Dorsolateral prefrontal cortex (tissue), 122 donors: ENCODE measurements at places on chromosomes 5 and 9. TPM values are rescaled to one million over a fixed set of nuclear protein-coding genes. Genes with fewer than 3 reads are reported as not detected.

SLC34A1 gene
- total RNA-seq = not detected

INSYN2B gene
- total RNA-seq = 8.9 TPM

MTX3 gene
- total RNA-seq = 34.6 TPM

TAF1L gene
- not detected for total RNA-seq

TLX3 gene
- not detected for total RNA-seq

SPINK7 gene
- not detected for total RNA-seq

NUDT12 gene
- 12.3 TPM for total RNA-seq

FLT4 gene
- 4.7 TPM for total RNA-seq

YTHDC2 gene
- 45.1 TPM for total RNA-seq

RUFY1 gene
- 33.8 TPM for total RNA-seq

EIF4E1B gene
- total RNA-seq = 12.8 TPM

HSPB3 gene
- total RNA-seq = 13.3 TPM

ANKRD31 gene
- 1.1 TPM for total RNA-seq

CDX1 gene
- total RNA-seq = not detected

GABBR2 gene
- 127 TPM for total RNA-seq

NUTM2G gene
- not detected for total RNA-seq

PCDHB5 gene
- total RNA-seq = 11.3 TPM

MZB1 gene
- not detected for total RNA-seq

MTRR gene
- total RNA-seq = 80.2 TPM

LCN15 gene
- 4.5 TPM for total RNA-seq

CCDC152 gene
- total RNA-seq = 4.6 TPM

FNIP1 gene
- total RNA-seq = 50.1 TPM

AJM1 gene
- total RNA-seq = 89.8 TPM

HAPLN1 gene
- 1.9 TPM for total RNA-seq

SOHLH1 gene
- total RNA-seq = 19.2 TPM

CORO2A gene
- 7.1 TPM for total RNA-seq

DCTN3 gene
- total RNA-seq = 141 TPM

LCN9 gene
- not detected for total RNA-seq

TLR4 gene
- 28.3 TPM for total RNA-seq

DMRT3 gene
- 3.1 TPM for total RNA-seq

GCNT1 gene
- total RNA-seq = 7.0 TPM

CCL27 gene
- not detected for total RNA-seq

SLC4A9 gene
- total RNA-seq = 0.78 TPM
